A549 (cell line): ENCODE measurements at places on chromosomes 11 and 22. TPM values are rescaled to one million over a fixed set of nuclear protein-coding genes. Genes with fewer than 3 reads are reported as not detected.
A peak's percentile ranks its signal among the peaks of the same experiment; 100 is the strongest.

- DNase-seq = peak; percentile 91
These were observed 19.6 kb upstream of the CARD10 start for GRCh38 chr22:37538590-37539357.

Gene MMP26
- polyA plus RNA-seq = not detected in 3 replicates

- DNase-seq = no peak
These were observed 28.2 kb downstream of the PIK3IP1 start for GRCh38 chr22:31263896-31264640.

DNA sequence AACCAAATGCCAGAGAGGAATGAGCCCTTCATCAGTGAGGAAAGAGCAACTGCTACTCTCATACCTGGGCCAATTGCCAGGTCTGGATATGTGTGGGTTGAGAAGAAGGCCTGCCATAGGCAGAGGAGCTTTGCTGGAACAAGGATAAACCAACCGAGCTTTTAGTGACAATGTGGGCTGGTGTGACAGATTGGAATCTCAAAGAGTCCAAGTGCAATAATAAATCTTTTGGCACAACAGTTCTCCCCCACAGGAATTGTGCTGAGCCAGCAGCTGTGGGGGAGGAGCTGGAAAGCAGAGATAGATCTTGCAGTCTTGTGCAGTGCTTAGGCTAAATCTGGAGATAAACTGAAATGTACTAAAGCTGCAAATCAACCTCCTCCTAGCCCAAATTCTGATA is 79.4 kb upstream of the ISX start:
- no peak for DNase-seq

Gene GLYAT
- polyA plus RNA-seq = not detected in 3 replicates
